ENCODE measurements at places on chromosomes 7 and 10. TPM values are rescaled to one million over a fixed set of nuclear protein-coding genes. Genes with fewer than 3 reads are reported as not detected.

- no peak for DNase-seq
Observed at GRCh38 chr10:17120694-17121093, 8.9 kb downstream of the CUBN start.

- peak; percentile 40 for DNase-seq
Observed at GRCh38 chr10:80158598-80159127, 26.1 kb downstream of the PLAC9 start.

The XRCC2 gene
- total RNA-seq, result 0.81 TPM

The LIPF gene
- not detected for total RNA-seq

- no peak for DNase-seq
Observed at GRCh38 chr7:132077971-132078685, 498.1 kb downstream of the PLXNA4 start.

The POT1 gene
- total RNA-seq, result 37.7 TPM

DNA sequence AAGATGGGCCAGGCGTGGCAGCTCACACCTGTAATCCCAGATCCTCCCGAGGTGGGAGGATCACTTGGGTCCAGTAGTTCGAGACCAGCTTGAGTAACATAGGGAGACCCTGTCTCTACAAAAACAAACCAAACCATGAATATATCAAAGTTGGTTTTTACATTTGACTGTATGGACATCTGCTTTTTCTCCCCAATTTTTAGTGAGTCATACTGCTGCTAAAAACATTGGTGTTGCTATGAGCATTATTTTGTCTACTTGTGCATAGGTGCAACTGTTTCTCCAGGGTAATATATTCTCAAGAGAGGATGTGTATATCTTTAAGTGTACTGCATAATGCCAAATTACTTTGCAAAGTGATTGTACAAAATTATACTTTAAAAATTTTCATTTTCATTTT, 769 bp upstream of the TMEM248 start:
- no peak for DNase-seq
